ENCODE measurements at places on chromosomes 2 and 18.

DNA sequence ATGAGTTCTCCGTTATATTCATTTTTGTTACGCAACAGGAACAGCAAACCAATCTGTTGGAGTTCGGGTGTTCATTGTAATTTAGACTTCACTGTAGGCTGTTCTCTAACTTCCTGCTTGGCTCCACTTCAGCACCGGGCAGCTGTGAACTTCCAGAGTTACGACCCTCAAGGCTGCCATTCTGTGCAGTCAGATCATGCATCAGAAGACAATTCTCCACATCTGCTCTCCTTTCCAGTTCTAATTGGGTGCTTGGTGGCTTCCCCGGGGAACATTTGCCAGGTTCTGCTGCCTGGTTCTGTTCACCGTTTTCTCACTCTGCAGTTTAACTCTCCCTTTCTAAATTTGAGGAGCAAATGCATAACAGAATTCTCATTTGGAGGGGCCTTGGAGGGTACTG, 237.7 kb downstream of the NYAP2 start:
- no peak for DNase-seq

GRCh38 chr2:2269989-2270562, 61.0 kb downstream of the MYT1L start:
- no peak for DNase-seq

DNA sequence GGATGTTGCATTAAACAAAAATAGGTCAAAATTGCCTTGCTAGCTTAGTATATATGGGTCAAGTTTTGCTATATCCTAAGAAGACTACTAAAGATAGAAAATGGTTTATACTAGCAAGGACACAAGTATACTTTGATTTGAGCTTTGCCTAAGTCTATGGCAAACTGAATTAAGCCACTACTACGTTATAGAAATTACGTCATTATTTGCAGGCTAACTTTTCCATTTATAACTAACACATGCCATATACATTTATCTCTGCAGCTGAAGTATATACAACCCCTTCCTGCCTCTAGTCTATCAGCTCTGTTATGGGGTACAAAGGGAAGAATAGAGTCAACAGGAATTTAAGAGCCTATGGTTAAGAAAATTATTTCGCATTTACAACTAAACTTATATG, 16.2 kb downstream of the YWHAQ start:
- DNase-seq = no peak

DNA sequence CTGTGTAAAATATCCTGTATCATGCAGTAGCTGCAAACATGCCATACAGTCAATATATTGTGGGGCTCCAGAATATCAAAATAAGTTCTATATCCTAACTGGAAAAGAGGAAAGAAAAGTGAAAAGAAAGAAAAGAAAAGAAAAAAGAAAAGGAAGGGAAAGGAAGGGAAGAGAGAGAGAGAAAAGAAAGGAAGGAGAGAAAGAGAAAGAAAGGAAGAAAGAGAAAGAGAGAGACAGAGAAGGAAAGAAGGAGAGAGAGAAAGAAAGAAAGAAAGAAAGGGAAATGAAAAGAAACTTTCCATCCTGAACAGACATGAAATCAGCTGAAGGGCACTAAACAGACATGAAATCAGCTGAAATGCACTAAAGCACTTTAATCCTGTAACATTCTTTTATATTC, 288.4 kb upstream of the NCKAP5 start:
- no peak for DNase-seq

- no peak for DNase-seq
Observed at GRCh38 chr2:164794432-164795231, 47.0 kb downstream of the COBLL1 start.

All from coronary artery (tissue), 2 donors.